ENCODE measurements at places on chromosomes 11 and 22.

- DNase-seq = no peak
Observed at GRCh38 chr11:103294516-103294915, 185.3 kb downstream of the DYNC2H1 start.

GRCh38 chr22:46125816-46126765 lies 24.2 kb upstream of the PPARA start:
- DNase-seq = no peak

DNA sequence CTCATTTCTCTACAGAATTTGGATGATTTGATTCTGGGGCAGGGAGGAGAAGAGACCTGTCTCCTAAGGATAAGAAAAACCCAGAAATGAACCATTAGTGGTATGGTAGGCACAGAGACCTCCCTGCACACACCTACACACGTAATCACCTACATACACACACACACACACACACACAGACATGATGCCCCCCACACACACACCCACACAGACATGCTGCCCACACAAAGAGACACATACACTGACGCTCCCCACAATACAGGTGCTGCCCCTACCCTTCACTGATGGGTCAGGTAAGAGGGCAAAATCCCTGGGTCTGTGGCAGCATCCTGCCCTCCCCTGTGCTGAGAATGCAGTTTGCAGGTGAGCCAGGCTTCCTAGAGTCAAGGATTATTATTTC lies 1.1 kb upstream of the SYT7 start:
- DNase-seq = no peak

GRCh38 chr11:123601136-123601535 lies 53.3 kb downstream of the SCN3B start:
- no peak for DNase-seq
